Esophagus squamous epithelium (tissue), 5 donors: ENCODE measurements at places on chromosomes 4 and X.

GRCh38 chr4:152682143-152682941, 2.5 kb upstream of the TMEM154 start:
- H3K36me3 ChIP-seq, result no peaks in the 10 kb centered on the region
- DNase-seq, result no peak
- H3K4me1 ChIP-seq, result peaks cover 63% of the 10 kb centered on the region
- no peaks in the 10 kb centered on the region for H3K27me3 ChIP-seq
- no peak overlapping the region for H3K4me3 ChIP-seq

DNA sequence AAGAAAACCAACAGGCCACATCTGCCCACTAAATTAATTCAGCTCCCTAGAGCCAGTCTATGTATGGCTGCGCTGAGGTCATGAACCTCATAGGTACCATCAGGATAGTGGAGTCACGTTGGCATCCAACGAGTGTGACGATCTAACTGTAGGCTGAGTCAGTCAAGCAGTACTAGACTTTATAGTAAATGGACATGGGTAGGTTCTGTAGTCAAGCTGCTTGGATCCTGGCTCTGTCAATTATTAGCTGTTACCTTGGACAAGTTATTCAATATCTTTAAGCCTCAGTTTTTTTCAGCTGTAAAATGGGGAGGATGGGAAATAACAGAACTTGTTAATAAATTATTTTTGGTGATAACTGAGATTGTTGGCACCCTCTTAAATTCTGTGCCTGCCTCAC, 432.4 kb upstream of the RASGEF1B start:
- H3K4me3 ChIP-seq, result no peak overlapping the region
- no peaks in the 10 kb centered on the region for H3K4me1 ChIP-seq
- H3K27me3 ChIP-seq, result no peaks in the 10 kb centered on the region
- no peak for DNase-seq
- H3K36me3 ChIP-seq, result no peaks in the 10 kb centered on the region

DNA sequence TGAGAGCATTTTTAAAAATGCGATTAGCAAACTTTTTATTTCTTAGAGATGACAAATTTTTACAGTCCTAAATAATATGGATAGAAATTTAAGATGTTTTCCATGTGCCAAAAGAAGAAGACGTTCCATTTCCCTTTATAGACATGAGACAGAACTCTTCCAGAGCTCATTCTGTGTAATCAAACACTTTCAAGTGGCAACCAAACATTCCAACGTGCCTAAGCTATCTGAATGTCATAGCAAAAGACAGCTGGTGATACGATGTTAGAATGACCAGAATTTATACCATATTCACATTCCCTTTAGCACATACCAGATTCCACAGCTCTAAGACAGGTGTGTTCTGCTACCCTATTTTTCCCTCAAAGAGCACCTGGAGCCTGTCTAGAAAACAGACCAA, 133.2 kb downstream of the ENOX2 start:
- H3K36me3 ChIP-seq, result no peaks in the 10 kb centered on the region
- H3K27me3 ChIP-seq, result no peaks in the 10 kb centered on the region
- DNase-seq, result no peak
- no peaks in the 10 kb centered on the region for H3K4me1 ChIP-seq
- no peak overlapping the region for H3K4me3 ChIP-seq
- no peak overlapping the region for H3K27ac ChIP-seq

DNA sequence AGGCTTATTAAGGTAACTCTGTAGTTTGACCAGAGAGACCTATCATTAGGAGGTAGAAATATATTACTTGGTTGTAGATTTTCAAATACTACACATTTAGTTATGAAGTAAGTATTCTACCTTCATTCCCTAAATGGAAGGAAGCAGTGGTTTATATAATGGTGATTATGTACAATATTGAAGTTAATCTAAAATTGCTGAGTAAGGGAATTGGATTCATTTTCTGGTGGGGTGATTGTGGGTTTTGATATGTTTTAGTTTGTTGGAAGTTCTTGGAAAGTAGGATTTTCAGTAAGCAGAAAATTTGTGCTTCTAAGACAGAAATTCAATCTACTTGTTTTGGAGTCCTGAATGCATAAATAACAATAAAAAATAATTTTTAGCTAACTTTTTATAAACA, 1830.9 kb upstream of the ADGRL3 start:
- no peaks in the 10 kb centered on the region for H3K36me3 ChIP-seq
- H3K4me1 ChIP-seq, result no peaks in the 10 kb centered on the region
- H3K27ac ChIP-seq, result no peak overlapping the region
- H3K4me3 ChIP-seq, result no peak overlapping the region
- no peak for DNase-seq

- no peaks in the 10 kb centered on the region for H3K4me1 ChIP-seq
- H3K4me3 ChIP-seq, result no peak overlapping the region
- DNase-seq, result no peak
- no peaks in the 10 kb centered on the region for H3K27me3 ChIP-seq
- H3K36me3 ChIP-seq, result no peaks in the 10 kb centered on the region
Observed at GRCh38 chr4:106816496-106816895, 219.6 kb downstream of the DKK2 start.

- H3K4me3 ChIP-seq, result no peak overlapping the region
- no peaks in the 10 kb centered on the region for H3K36me3 ChIP-seq
- no peaks in the 10 kb centered on the region for H3K27me3 ChIP-seq
- H3K4me1 ChIP-seq, result peaks cover 19% of the 10 kb centered on the region
Observed at GRCh38 chrX:23885803-23886202, 21.9 kb downstream of the APOO start.

GRCh38 chrX:10199212-10199611, 42.4 kb downstream of the CLCN4 start:
- no peaks in the 10 kb centered on the region for H3K27me3 ChIP-seq
- H3K36me3 ChIP-seq, result no peaks in the 10 kb centered on the region
- no peak overlapping the region for H3K27ac ChIP-seq
- H3K4me3 ChIP-seq, result no peak overlapping the region
- DNase-seq, result no peak

DNA sequence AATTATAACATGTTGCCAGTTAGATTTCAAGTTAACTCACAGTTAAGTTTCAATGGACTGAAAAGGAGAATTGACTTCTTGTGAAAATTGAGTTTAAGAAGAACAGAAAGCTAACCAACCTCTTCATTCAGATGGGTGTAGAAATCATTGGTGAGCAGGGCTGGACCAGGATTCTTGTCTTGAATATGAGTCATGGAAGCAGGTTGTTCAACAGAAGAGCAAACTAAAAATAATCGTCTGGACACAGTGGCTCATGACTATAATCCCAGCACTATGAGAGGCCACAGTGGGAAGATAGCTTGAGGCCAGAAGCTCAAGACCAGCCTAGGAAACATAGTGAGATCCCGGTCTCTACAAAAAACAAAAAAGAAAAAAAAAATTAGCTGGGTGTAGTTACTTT, 98.2 kb downstream of the ARSJ start:
- DNase-seq, result no peak
- no peaks in the 10 kb centered on the region for H3K36me3 ChIP-seq
- no peak overlapping the region for H3K27ac ChIP-seq
- no peak overlapping the region for H3K4me3 ChIP-seq

GRCh38 chr4:119132306-119132705, 3.3 kb upstream of the MYOZ2 start:
- no peak for DNase-seq
- no peak overlapping the region for H3K4me3 ChIP-seq
- H3K27ac ChIP-seq, result no peak overlapping the region
- no peaks in the 10 kb centered on the region for H3K27me3 ChIP-seq

GRCh38 chr4:165864271-165864670, 8.8 kb upstream of the TLL1 start:
- no peaks in the 10 kb centered on the region for H3K36me3 ChIP-seq
- H3K4me3 ChIP-seq, result no peak overlapping the region
- no peaks in the 10 kb centered on the region for H3K4me1 ChIP-seq
- H3K27ac ChIP-seq, result no peak overlapping the region

DNA sequence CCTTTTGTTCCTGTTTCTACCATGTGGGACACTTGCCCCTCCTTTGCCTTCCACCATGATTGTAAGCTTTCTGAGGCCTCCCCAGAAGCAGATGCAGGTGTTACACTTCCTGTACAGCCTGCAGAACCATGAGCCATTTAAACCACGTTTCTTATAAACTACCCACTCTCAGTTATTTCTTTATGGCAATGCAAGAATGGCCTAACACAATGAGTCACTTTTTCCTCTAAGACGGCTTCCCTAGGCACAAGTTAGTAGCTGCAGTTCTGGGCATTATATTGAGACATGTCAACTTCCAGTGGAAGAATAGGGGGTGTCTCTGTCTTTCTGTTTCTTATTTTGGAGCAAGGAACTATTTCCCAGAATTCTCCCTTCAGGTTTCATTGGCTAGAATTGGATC, 32.9 kb upstream of the DIPK2B start:
- DNase-seq, result no peak
- H3K4me1 ChIP-seq, result no peaks in the 10 kb centered on the region
- no peak overlapping the region for H3K4me3 ChIP-seq
- no peaks in the 10 kb centered on the region for H3K27me3 ChIP-seq
- H3K36me3 ChIP-seq, result no peaks in the 10 kb centered on the region

DNA sequence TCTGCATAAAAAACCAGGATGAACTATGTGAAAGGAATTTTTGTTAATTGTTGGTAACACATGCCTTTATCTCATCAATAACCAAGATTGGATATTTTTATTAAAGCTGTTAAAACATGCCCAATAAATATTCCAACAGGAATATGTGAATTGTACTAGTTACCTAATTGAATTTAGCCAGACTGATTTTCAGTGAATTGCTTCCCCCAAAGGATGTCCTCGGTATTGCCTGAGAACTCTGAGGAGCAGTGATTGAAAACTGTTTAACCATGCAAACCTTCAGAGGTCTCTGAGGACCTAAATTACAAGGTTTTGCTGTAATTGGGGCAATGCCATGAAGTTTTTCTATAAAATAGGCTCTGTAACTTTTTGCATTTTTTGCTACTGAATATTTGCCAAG, 66.6 kb downstream of the BLTP1 start:
- H3K27me3 ChIP-seq, result no peaks in the 10 kb centered on the region
- no peak for DNase-seq
- H3K4me3 ChIP-seq, result no peak overlapping the region
- H3K4me1 ChIP-seq, result no peaks in the 10 kb centered on the region

GRCh38 chr4:94348666-94349065, 6.0 kb upstream of the HPGDS start:
- H3K36me3 ChIP-seq, result no peaks in the 10 kb centered on the region
- no peaks in the 10 kb centered on the region for H3K27me3 ChIP-seq
- no peaks in the 10 kb centered on the region for H3K4me1 ChIP-seq
- no peak for DNase-seq
- no peak overlapping the region for H3K27ac ChIP-seq

GRCh38 chr4:83046693-83047473, 11.9 kb downstream of the COPS4 start:
- no peak for DNase-seq
- peaks cover 40% of the 10 kb centered on the region for H3K36me3 ChIP-seq
- no peak overlapping the region for H3K27ac ChIP-seq
- H3K4me1 ChIP-seq, result no peaks in the 10 kb centered on the region

GRCh38 chr4:168683595-168683994, 186.7 kb downstream of the PALLD start:
- H3K4me3 ChIP-seq, result no peak overlapping the region
- no peaks in the 10 kb centered on the region for H3K4me1 ChIP-seq
- DNase-seq, result no peak
- no peaks in the 10 kb centered on the region for H3K27me3 ChIP-seq

DNA sequence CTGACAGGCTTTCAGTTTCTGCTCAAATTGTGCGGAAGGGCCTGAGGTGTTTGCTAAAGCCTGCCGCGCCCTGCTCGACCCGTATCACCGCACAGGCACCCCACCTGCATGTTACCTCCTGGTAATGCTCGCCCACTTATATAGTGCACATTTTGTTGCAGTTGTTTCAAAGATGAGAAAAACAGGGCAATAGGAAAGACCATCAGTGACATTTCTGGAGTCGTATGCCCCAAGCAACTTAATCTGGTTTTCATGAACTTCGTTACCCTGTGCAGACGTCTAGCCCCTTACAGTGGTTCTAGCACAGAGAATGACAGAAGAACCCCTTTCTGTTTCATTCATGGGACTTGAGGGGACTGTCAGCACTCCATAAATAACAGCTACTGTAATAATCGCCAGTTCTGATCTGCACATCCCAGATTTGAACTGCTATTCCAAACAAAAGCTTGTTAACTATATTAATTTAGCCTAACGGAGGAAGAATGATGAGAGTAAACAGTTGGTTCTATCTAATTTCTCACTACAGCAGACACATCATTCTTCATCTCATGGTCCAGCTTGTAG, 940 bp upstream of the DCTD start:
- H3K27me3 ChIP-seq, result no peaks in the 10 kb centered on the region
- H3K27ac ChIP-seq, result peak overlapping the region; percentile 95
- H3K36me3 ChIP-seq, result peaks cover 24% of the 10 kb centered on the region
- no peak for DNase-seq

- no peaks in the 10 kb centered on the region for H3K36me3 ChIP-seq
- DNase-seq, result no peak
- H3K27me3 ChIP-seq, result no peaks in the 10 kb centered on the region
- peak overlapping the region; percentile 98 for H3K27ac ChIP-seq
Observed at GRCh38 chr4:38871593-38871992, 4.0 kb downstream of the FAM114A1 start.

DNA sequence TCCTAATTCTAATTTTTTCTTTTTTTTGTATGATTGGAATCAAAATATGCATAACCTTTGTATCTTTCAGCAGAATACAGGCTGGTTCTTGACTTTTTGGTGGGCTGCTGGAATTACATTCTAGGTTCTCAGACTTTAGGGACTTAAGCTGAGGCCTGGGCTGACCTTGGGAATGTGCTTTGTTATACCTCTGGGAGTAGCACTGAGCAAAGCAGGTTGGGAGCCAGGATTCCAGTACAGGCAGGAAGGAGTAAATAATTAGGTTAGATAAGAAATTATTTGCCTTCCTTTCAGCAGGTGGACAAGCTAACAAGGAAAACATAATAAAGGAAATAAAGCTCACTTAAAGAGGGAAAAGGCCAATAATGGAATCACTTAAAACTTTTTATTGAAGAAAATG, 49.9 kb upstream of the SLC4A4 start:
- H3K4me3 ChIP-seq, result no peak overlapping the region
- no peaks in the 10 kb centered on the region for H3K36me3 ChIP-seq
- H3K4me1 ChIP-seq, result peaks cover 7% of the 10 kb centered on the region
- no peak for DNase-seq
- H3K27ac ChIP-seq, result no peak overlapping the region

DNA sequence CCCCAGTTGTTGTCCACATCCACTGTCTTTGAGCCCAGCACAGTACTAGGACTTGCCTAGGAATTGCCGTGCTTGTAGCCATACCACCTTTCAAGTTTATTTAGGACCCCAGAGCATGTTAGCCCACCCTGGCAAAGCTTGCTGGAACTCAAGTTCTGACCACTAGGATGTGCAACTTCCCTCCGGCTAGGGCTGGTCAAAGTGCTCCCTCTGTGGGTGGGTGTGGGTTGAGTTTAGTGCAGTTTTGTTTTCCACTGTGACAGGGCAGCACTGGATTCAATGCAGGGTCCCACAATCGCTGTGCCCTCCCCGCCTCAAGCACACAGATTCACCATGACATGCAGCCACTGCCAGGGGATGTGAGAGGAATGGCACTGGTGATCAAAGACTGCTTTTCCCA, 96.0 kb downstream of the RASGEF1B start:
- H3K4me3 ChIP-seq, result no peak overlapping the region
- no peak for DNase-seq
- no peaks in the 10 kb centered on the region for H3K4me1 ChIP-seq
- no peaks in the 10 kb centered on the region for H3K27me3 ChIP-seq
